ENCODE measurements at places on chromosomes 3 and 15.

DNA sequence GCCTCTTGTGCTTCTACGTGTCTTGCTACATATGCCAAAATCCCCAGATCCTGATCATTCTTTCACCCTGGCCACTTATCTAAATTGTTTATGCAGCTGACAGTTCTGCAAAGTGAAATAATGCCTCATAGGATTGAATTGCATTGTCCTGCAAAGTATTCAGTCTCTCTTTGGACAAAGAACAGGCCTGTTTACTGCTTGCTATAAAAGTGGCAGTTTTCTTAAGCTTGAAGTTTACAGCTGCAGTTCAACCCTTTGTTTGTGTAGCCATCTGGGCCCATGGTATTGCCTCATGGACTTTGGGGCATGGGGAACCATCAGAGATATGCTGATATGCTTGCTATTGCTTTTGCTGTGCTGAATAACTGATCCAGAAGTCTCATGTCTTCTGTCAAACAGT, 523.2 kb downstream of the OTOL1 start:
- no peak for DNase-seq

DNA sequence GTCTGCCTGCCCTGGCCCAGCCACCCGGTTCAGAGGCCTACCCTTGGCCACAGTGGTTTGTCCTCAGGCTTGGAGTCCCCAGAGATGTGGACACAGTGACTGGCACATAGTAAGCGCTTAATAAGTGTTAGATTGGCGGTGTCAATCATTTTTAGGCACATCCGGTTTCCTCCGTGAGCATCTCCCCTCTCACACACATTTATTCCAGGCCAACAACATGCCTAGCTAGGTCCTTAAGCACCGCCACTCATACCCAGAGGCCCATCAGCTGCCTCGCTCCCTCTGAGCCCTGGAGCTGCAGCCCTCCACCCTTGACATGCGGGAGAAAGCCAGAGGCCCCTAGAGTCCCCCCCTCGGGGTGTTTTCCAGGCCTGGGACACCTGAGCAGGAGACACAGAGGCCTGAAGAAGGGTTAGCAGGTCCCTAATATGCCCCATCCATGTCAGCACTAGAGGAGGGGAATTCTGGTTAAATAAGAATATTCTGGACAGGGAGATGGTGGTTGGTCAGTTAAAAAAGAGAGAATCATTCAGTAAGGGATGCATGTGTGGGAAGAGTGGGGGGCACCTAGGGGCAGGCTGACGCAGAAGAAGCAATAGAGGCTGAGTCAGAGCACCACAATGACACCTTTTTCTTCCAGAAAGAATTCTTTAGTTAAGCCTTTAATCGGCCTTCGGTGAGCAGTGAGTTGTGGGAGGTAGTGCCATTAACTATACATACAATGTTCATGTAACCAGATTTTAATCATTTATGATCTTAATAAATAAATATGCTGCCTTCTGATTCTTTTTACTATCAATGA, 22.3 kb downstream of the NR2F2 start:
- DNase-seq = no peak

DNA sequence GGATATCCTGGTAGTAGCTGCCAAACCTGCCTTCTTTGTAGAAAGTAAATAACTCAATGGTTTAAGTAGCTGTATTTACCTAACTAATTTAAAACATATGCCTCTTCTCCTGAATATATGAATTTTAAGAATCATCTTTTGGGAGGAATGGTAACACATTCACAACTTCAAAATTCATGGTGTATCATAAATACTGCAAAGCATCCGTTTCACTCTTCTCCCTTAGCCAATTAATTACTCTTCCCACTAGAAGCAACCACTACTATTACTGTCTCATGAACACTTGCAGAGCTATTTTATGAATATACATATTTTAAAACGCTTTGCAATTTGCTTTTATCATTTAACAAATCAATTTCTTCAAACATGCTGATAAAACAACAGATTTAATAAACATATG, 59.0 kb upstream of the USP50 start:
- no peak for DNase-seq

DNA sequence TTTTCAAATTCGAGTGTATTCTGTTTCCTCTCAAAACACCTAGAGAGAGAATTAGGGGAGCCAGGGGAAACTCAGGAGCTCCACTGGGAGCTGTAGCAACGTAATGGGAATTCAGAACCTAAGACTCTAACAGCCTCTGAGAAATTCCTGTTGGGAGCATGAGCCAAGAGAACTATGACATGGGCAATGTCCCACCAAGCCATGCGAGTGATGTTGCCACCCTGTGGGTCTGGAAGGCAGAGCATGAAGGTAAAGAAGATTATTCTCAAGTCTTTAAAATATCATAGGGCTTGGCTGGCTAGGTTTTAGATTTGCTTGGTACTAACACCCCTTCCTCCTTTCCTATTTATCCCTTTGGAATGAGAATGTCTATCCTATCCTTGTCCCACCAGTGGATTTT, 392.6 kb upstream of the ADAMTS9 start:
- no peak for DNase-seq

DNA sequence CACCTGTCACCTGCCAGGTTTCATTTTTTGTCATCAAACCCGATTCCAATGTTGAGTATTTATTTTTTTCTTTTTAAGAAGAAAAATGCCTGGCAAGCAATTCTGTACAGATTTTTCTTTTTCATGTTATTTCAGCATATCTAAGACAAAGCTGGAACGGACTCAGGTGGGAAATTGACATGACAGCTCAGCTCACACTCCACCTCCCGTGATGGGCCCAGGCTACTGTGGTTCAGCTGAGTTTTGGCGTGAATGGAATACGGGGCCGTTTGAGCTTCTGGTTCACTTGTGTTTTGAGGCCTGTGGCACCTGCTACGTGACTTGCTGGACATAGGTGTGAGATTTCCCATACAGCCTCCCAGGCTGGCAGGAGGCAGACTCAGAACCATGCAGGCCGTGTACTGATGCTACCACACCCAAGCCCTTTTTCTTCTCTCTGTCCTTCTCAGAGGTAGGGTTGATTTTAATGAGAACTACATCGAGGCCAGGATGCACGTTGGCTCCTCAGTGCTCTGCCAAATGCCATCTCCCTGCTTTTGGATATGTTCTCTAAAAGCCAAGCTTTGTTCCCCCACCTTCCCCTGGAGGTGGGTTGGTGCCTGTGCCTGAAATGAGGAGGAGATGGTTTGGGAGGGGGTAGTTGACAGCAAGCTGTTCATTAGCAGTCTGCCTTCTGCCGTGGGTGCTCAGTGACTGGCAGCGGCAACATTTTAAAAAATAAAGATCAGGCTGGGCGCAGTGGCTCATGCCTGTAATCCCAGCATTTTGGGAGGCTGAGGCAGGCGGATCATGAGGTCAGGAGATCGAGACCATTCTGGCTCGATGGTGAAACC, 48.7 kb downstream of the TRAK1 start:
- DNase-seq = no peak

GRCh38 chr15:34810443-34811129, 15.2 kb upstream of the ACTC1 start:
- DNase-seq = peak; percentile 58

DNA sequence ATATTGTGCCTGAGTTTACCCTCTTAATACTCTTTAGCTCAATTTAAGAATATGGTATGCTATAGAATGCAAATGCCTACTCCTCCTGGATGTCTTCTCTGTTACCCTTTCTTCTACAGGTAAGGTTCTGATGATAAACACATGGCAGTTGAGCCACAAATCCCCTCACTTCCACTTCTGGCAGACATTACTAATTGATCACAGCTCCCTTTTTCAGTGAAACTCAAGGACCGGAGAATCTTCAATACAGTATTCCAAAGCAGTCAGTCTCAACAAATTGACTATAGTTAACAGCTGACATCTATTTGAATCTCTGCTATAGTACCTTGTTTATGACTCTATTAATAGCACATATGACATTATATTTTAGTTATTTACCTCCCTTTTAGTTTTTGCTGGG, 232.1 kb upstream of the ADAMTS9 start:
- DNase-seq = no peak

DNA sequence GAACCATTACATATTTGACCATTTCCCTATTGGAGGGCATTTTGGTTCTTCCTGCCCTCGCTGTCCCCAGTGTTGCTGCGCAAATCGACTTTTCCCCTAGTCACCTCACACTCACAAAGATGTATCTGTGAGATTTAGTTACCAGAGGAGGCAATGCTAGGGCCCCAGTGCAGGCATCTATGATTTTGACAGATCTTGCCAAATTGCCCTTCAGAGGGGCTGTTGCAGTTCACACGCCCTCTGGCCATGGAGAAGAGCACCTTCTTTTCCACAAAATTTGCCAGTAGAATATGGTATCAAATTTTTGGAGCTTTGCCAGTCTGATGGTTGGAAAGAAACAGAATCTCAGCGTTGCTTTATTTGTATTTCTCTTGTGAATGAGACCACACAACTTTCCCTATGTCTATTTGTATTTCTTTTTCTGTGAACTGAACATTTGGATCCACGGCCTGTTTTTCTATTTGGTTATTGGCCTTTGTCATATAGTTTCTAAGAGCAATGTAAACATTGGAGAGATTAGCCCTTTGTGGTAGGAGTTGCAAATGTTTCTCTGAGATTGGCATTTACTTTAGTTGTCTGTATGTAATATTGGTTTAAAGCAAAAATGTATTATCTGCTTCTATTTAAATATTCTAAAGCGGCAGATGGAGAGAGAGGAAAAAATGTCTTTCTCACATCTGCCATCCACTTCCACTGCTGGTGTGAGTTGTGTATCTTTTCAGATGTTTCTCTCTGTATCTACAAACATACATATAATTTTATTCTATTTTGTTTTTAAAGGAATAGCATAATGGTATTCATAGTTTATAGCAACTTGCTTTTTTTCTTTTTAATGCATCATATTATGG, 66.1 kb downstream of the DNASE1L3 start:
- DNase-seq = no peak

GRCh38 chr3:63809607-63810006, 9.5 kb upstream of the C3orf49 start:
- peak; percentile 61 for DNase-seq

GRCh38 chr3:42149975-42150374, 58.8 kb downstream of the TRAK1 start:
- no peak for DNase-seq

- DNase-seq = no peak
These were observed 733.7 kb upstream of the CFAP20DC start for GRCh38 chr3:59783468-59783988.

GRCh38 chr3:29195056-29195455, 85.8 kb upstream of the RBMS3 start:
- no peak for DNase-seq

- DNase-seq = no peak
These were observed 223.5 kb upstream of the RBMS3 start for GRCh38 chr3:29057326-29057725.

- DNase-seq = no peak
These were observed 142.8 kb downstream of the OCA2 start for GRCh38 chr15:27956285-27956684.

GRCh38 chr3:155859859-155860258, 5.6 kb upstream of the SLC33A1 start:
- no peak for DNase-seq

DNA sequence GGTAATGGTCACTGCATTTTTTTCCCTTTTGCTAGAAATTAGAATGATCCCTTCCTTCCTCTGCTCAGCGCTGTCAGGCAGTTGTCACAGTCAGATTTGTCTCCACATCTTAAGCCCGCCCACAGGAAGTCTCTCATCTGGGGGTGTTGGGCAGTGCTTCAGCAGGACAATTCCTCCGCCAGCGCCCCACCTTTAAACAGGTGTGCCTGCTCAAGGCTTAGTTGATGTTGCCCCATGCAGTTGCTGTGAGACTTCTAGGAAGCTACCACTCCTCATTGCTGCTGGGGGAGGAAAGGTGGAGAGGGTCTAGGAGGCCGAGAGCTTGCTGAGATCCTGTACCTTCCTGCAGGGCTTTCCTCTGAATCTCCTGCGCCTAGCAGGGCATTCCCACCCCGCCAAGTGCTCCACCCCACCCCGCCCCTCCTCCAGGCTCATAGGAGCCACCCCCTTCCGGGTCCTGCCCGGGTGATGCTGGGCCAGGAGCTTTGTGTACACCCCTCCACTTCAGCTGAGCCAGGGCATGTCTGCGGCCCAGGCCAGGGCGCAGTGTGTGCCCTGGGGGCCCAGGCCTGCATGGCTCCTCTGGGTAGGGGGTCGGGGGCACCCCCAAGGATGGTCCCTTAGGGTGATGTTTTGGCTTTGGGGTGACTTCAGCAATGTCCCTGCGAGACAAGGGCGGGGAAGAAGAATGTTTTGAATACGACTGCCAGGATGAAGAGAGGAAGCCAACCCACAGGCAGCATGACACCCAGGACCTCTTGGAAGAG, 68.7 kb downstream of the TRAK1 start:
- DNase-seq = no peak

DNA sequence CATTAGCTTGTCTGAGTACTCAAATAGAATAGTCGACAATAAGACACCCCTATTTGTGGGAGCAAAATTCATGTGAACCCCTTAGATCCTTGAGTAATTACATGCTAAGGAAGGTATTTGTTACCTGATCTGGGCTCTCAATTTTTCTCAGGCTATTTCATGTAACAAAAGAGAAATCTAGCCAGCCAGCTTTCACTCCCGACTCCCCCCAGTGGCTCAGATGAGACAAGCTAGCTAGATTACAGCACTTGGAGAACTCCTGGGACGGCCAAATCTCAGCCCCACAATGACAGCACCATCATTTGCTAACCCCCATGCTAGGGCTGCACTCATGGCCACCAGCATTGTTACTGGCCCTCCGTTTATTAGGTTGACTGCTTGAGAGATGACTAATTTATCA, 41.3 kb downstream of the GLDN start:
- DNase-seq = peak; percentile 33

GRCh38 chr3:53218131-53218530, 37.7 kb downstream of the TKT start:
- no peak for DNase-seq

- no peak for DNase-seq
These were observed 21.2 kb upstream of the GRIP2 start for GRCh38 chr3:14561051-14561960.

GRCh38 chr3:27666272-27666671, 55.9 kb downstream of the EOMES start:
- no peak for DNase-seq

- no peak for DNase-seq
These were observed 1.2 kb upstream of the RPAP1 start for GRCh38 chr15:41545218-41545617.

GRCh38 chr15:43086551-43086950, 19.3 kb downstream of the UBR1 start:
- no peak for DNase-seq

GRCh38 chr15:65907661-65908060, 38.4 kb downstream of the RAB11A start:
- DNase-seq = no peak

DNA sequence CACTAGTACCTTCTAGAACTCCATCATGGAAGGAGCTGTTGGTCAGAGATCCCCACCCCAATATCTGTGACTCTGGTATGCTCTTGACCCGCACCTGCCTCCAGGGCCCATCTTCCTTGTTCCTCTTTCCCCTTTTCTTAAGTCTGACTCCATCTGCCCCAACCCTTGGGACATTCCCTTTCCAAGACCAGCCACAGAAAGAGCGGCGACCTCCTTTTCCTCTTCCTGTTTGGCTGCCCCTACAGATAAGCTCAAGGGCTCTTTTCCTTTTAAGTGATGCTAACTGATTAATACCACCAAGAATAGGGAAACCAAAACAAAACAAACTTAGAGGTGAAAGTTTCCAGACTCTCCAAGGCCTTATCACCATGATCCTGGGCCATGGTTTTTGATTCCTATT, 21.9 kb upstream of the ATP8B4 start:
- no peak for DNase-seq
